Cardiac muscle cell (in vitro differentiated cells and primary cell): ENCODE measurements at places on chromosomes 5 and 9.

GRCh38 chr9:35398651-35399335 lies 91.1 kb upstream of the RUSC2 start:
- DNase-seq = no peak

DNA sequence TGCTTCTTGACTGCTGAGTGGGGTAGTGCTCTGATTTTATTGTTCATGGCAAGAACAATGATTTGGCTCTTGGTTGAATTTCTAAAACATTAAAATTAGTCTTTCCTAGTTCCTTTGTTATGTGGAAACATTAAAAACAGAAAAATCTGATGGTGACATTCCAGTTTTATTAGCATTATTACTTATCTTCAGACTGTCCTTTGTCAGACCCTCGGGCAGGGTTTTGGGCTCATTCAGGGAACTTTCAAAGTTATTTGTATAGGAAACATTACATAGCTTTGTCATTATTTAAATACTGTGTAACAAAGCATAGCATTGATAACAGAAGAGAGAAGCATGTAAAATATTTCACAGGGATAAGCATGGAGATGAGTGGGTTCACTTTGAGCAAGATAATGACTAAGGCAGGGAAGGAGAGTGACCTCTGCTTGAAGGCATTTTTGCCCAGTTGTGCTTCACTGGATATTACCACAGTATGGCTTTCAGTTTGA lies 119.9 kb downstream of the KDM4C start:
- DNase-seq = peak; percentile 75

DNA sequence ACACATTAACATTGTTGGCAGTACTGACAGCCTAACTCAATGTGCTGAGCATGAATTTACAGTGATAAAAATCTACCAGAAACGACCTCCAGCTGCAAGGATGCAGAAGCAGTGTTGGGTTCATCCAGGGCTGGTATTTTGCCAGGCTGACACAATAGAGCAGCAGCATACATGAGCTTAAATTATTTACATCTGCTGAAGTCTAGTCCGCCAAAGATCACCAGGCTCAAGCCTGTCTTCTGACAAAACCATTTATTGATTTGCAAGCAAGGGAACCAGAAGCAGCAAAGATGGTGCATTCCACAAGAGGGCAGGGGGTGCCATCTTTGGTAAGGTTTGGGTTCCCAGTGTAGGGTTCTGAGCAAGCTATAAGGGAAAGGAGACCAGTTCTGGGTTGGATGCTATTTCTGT lies 8.7 kb upstream of the C5orf34 start:
- peak; percentile 2 for DNase-seq

- DNase-seq = no peak
Observed at GRCh38 chr5:119366540-119366881, 10.7 kb downstream of the TNFAIP8 start.

DNA sequence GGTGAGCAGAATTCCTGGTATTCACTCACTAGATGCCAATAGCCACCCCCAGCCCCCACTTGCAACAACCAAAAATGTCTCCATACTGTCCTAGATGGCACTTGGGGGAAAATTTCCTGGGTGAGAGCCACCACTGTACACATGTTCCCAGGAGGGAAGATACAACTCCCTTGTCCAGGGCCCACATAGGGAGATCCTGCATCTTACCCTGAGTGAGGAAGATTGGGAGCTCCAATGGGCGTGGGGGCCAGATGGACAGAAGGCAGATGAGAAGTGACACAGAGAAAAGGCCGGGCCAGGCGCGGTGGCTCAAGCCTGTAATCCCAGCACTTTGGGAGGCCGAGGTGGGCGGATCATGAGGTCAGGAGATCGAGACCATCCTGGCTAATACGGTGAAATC lies 12.3 kb upstream of the IPPK start:
- DNase-seq = no peak

DNA sequence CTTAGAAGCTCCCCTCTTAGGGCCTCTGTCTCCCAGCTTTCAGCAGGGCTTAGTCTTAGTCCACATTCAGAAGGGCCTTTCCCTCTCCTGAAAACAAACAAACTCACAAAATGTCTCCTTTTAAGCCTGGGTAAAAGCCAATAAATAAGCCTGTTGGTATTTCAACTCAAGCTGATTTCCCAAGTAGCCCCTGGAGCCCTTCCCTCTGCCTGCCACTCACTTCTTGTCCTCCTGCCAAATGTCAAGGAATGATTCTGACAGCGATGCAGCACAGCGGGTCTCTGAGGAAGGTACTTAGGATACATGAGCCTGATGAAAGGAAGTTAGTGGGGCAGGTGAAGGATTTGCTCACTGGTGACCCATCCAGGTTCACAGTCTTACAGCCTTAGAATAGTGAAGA lies 210.5 kb downstream of the PJA2 start:
- peak; percentile 10 for DNase-seq

DNA sequence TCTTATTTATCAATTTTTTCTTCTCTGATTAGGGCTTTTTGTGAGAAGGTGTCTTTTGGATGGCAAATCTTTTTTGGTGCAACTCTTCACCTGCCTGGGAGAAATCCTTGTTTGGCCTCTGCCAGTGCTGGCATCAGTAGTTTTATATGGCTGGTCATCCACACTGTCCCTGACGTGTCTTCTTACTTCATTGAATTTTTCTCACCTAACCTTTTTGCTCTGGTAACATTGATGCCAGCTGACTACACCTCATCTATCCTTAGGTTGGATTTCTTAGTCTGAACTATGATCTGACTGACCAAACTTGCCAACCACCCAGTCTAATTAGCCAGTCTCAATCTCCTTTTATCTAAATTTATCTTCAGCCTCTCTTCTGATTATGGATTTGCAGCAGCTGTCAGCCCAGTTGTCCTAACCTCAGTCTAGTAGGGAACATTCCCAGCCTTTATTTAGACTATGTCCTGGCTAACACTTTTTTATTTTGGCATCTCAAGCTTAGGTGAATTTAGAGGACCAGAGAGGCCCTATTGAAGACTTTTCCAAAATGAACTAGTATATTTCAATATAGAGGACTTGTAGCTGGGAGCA lies 10.6 kb upstream of the TMEM38B start:
- DNase-seq = no peak

GRCh38 chr5:78504704-78505677 lies 143.6 kb downstream of the LHFPL2 start:
- peak; percentile 45 for DNase-seq

GRCh38 chr5:1971944-1972343 lies 89.2 kb upstream of the IRX4 start:
- no peak for DNase-seq
